ENCODE measurements at places on chromosomes 6 and 20.

DNA sequence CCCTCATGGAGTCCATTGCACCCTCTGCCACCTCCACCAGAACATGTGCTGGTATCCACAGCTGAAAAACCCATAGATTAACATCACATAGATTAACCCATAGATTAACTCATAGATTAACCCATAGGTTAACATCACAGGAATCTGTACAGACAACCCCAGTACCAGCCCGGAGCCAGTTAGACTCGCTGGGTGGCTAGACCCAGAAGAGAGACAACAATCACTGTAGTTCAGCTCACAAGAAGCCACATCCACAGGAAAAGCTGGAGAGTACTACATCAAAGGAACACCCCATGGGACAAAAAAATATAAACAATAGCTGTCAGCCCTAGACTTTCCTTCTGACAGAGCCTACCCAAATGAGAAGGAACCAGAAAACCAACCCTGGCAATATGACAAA is 25.1 kb downstream of the SERPINB9 start:
- DNase-seq, result no peak

DNA sequence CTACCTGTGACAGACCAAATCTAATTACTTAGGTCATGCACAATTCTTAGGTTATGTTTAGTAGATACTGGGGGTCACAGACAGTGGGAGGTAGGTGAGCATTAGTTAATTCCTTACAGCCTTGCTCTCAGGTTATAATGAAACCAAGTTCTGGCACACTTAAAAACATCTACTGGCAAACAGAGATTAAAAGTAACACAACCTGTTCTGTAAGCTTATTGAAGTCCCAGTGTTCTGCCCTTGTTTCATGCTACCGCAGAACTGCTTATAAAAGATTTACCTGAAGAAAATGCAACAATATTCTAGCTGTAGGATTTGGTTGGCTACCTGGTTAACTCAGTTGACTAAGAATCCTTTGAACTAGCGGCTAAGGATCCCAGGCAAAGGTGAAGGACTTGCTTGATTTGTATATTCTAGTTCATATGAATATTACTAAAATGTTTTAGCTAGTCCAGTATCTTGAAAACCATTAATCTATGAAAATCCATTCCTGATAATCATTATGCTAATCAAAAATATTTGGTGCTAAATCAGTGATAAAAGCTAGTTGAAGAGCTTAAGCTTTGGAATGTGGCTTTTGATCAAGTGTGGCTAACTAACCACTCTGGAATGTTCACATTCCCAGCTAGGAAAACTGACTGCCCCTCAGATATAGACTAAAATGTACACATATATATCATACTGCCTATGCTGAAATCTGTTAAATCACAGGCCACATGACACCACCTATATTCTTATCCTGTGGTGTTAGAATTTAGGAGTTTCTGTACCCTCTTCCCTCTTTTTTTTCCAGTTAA is 7.2 kb downstream of the PEX3 start:
- DNase-seq, result no peak

- DNase-seq, result no peak
Measured at GRCh38 chr6:104019075-104019753, 840.5 kb downstream of the HACE1 start.

- peak; percentile 30 for DNase-seq
Measured at GRCh38 chr6:34912715-34913464, 23.8 kb downstream of the ANKS1A start.

DNA sequence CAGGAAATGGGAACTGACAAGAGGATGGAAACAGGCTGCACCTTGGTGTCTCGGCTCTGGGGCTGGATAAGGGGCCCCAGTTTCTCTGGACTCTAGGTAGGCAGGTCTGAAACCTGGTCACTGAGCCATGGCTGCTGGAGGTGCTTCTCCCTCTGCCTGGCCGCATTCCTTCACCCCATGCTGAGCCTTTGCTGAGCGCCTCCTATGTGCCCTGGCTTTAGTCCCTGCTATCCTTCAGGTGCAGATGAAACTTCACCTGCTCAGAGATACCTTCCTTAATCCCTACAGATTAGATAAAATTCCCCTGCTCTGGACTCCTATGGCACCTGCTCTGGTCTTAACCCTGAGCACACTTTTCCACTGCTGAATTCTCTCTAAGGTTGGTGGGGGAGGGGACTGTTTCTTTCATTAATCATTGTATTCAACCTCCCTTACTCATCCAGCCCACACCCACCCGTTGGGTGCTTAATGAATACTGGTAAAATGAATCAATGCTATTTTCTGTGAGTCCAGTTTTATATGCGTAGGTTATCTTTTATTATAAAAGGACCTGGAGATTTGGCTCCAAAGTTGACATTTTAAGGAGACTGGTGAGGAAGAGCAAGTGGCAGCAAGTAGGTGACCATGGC is 19.3 kb downstream of the MYLK4 start:
- DNase-seq, result no peak

GRCh38 chr20:5766085-5766764 is 16.0 kb downstream of the SHLD1 start:
- DNase-seq, result no peak

DNA sequence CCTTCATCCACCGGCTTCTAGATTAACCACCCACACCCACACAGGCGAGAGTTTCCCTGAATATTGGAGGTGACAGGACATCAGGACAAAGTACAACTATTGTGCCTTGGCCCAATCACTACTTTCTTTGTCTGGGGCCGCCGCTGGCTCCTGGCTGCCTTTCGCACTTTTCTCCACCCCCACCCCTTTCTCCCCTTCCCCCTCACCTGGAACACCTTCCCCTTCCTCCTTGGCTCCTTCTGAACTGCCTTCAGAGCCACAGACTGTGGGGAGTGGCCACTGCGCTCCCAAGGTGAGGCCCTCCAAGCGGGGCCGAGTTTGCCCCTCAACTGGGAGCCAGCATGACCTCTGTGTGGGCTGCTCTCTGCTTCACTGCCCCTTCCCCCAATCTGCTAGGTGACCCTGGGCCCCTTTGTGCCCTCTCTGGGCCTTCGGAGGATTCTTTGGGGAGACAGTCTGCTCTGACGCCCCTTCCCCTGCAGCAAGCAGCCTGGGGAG is 3.0 kb upstream of the VEGFA start:
- no peak for DNase-seq

DNA sequence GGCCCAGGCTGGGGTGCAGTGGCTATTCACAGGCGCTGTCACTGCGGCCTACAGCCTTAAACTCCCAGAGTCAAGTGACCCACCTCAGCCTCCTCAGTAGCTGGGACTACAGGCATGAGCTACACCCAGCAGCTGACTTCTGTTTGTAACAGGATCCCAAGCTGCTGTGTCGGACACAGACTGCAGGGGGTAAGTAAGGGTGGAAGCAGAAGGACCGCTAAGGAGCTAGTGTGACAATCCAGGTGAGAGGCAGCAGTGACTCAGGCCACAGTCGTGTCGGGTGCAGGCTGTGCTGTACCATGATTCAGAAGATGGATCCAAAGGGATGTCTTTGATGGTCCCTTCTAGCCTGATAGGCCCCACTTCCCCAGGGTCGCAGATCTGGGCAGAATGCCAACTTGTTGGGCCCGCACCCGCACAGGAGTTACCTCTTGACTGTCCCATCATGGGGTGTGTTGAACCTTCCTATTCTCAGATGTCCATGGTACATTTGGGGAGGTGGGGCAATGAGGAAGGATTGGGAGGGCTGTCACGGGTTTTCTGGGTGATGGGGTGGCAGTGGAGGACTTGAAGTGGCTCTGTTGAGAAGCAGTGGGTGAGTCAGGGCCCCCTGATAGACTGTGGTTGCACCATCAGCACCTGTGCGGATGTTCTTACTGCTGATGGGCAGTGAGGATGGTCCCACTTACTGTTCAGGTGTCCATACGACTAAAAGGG is 25.3 kb downstream of the AAR2 start:
- DNase-seq, result no peak

GRCh38 chr20:19508449-19508848 is 249.6 kb upstream of the RIN2 start:
- DNase-seq, result no peak

DNA sequence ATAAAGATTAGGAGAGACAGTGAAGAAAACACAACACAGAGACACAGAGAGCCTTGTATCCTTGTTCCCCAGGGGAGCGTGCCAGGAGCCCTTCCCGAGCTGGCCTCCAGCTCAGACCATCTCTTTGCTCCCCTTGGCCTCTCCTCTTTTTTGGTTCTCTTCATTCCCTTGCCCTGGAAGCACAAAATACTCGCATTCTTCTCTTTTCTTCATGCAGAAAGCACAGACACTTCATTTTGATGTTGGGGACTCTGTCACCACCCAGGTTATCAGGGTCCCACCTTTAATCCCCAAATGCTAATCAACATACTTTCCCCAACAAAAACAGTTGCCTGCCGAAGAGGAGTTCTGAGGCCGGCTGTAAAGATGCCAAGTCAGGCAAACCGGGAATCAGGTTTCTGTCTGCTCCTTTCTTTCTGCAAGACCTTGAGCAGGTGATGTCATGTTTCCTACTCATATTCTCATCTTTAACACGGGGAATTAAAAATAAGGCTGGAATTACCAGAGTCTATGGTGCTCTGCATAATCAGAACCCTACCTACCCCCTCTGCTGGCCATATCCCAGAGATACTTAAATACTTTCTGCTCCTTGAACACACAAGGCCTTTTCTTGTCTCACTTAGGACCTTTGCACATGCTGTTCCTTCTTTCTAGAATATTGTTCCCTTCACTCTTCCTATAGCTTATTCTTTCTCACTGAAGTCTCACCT is 21.7 kb downstream of the TGM6 start:
- DNase-seq, result no peak

Measured in activated CD4-positive, alpha-beta T cell treated with anti-CD3 and anti-CD28 coated beads for 4 hours (primary cell).